H54 (cell line): ENCODE measurements at places on chromosomes 4 and X.

DNA sequence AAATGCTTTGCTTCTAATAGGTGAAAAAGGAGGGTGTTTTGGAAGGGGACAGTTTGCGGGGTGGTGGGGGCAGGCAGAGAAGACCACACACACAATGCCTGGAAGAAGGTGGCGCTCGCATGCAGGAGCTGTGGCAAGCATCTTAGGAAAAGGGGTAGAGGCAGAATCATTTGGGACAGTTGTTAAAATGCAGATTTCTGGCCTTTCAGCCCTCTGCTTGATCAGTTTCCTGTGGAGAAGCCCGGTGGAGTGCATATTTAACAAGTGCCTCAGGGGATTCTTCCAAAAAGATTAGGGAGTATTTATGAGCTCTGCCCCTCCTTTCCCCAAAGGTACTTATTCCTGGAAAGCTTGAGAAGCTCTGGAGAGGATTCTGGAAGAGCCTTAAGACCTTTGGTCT lies 4.8 kb downstream of the NOCT start:
- DNase-seq = no peak

DNA sequence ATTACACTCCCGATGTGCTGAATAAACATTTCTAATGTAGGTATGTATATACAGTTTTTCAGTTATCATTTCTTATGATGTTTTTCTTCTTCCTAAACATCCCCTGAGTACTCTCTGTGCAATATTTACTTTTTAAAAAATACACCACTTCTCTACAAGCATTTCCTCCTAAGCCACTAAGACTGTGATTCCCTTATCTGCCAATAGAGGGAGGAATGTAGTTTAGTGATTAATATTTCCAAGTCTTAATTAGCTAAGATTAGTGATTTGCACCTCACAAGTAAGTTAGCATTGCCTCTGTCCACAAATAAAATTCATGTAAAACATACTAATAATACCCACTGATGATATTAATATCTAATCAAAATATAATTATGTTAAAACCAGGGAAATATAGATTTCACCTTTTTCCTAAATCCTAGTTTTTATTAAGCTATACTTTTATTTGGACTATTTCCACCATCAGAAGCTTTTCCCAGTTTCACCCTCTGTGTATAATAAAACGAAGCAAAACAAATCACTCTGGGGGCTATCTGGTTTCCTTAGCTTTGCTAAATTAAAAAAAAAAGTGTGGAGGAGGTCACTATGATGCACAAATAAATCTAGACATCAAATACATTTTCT lies 909.1 kb downstream of the FAT4 start:
- DNase-seq = no peak

GRCh38 chr4:89664521-89664920 lies 172.4 kb downstream of the SNCA start:
- DNase-seq = no peak

DNA sequence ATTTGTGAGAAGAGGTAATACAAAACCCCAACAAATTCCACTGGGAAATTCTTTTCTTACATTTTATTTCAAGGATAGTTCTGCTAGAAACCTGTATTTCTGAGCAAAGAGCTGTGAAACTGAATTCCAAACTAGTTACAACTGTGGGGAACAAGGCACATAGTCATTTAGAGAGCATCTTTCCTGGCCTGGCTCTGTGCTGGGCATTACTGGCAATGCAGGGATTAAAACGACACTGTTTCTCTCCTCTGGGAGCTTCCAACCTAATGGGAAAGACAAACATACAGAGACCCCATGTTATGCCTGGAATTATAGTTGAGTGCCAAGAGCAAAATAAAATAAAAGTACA lies 36.5 kb downstream of the SUPT20HL1 start:
- no peak for DNase-seq

- DNase-seq = no peak
Observed at GRCh38 chrX:136714626-136715599, 65.8 kb downstream of the ARHGEF6 start.

DNA sequence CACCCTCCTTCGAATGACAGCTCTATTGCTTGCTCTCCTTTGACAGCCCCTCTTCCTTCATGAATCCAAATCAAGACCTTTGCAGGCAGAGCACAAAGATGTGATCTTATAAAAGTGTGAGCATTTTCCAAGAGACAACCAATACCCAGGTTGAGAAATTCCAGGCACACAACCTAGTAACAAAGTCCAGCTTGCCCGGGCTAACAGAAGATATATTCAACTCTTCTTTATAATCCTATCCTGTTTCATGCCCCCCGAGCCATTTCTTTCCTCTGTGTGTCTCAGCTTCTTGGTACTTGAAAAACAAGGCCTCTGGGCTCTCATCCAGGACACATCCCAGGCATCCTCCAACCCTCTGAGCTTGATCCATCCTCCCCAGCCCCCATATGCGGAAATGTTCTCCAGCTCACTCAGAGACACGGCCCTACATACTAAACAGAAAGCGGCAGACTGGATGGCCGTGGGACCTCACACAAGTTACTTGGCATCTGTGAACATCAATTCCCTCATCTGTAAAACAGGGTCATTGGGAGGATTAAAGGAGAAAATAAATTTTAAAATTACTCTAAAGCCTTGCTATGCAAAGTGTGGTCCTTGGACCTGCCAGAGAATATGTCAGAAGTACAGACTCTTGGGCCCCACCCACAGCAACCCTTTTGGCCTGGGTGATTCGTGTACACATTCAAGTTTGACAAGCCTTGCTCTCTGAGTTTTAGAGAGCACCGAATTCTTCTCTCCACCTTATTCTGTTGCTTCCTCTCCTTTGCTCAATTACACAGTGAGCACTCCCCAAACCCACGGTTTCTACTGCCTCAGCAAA lies 627.0 kb downstream of the BCOR start:
- DNase-seq = no peak

DNA sequence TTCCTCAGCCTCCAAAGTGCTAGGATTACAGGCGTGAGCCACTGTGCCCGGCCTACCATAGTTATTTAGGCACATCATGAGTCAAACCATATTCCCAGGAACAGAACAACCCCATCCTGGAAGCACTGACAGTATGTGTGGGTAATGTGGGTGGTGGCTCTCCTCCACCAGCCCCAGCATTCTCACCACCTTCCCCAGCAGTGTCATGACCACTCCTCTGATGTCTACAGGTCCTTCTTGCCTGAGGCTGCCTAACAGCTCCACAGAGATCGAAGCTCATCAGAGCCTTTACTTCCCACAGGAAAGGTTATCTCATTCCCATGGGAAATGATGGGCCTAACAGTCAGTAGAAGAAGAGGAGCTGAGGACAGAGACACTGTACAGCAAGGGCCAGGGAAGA lies 129.5 kb upstream of the GPC4 start:
- DNase-seq = no peak
